ENCODE measurements at places on chromosomes 3 and 15.
A peak's percentile ranks its signal among the peaks of the same experiment; 100 is the strongest.

GRCh38 chr3:106135451-106136160 is 266.8 kb upstream of the CBLB start:
- no peak for DNase-seq

GRCh38 chr3:75906555-75907112 is 121.3 kb upstream of the ZNF717 start:
- DNase-seq, result no peak

DNA sequence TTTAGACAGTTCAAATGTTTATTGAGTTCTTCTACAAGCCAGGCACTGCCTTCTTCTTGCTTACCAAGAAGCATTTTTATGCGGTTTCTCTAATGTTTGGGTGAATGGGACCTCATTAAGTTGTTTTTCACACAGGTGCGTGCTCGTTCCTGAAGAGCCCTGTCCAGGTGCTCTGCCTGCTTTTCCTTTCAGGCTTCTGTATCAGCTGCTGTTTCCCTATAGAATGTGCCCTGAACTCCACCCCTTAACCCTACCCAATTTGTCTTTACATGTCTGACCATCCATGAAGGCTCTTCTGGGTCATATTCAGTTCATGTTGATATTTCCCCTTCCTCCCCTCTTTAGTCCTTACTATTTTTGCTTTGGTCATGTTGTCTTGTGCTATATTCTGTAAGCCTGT is 22.4 kb upstream of the GOLGA6L10 start:
- DNase-seq, result no peak

DNA sequence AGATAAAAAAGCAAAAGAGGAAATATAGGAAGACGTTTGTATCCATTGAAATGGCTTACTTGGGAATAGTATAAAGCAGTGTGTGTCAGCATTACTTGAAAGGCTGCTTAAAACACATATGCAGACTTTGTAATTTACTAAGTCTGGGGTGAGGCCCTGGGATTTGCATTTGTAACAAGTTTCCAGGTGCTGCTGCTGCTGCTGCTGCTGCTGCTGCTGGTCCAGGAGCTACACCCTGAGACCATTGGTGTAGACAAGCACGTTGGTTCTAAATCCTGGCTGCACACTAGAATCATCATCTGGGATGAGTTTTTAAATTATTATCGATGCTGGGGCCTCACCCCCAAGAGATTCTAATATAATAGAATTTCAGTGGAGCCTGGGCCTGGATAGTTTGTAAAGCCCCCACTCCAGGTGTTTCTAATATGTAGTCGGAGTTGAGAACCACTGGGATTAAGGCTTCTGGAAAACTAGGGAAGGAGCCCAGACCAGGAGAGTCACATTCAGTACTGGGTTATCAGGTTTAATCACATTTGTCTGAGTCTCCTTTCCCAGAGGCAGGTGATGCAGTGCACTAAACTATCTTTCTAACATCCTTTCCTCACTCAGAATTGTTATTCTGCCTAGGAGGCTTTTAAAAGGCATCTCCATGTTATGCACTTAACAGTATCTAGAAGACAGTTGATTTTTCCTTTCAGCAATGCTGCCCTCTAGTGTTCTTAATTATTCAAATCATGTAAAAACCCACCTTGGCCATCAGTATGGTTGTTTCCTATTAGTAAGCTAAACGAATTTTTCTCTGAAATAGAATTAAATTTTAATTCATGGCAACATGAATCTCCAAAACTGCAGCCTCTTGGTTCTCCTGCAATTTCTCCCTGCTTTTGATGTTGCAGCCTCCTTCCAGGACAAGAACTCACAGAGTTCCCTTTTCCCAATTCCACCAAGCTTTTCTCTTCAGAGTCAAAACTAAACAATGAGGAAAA is 45.4 kb downstream of the SSR3 start:
- no peak for DNase-seq

DNA sequence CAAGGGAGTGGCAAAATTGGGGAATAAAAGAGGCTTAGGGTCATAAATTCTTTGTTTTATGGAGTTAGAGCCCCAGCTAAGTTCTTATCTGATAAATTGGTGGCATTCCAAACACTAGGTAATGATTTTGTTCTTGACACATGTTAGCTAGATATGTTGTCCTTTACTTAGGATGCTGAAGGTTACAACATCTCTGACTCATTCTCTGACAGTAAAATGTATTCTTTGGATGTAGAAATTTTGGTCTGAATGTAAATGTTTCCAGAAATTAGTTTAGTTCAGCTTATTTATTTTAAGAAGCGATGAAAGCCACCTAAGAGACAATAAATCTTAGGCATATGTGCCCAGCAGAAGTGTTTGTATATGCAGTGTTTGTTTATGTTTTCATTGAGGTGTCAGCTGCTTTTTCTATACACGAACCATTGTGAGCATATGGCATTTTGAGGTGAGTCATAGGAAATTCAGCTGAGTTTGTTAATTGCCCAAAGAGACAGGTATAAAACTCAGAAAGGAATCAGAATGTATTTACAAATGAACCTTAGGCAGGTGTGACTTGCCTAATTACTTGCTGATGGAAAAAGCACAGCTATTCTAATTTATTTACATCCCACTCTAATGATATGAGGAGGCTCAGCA is 247.7 kb downstream of the AGBL1 start:
- no peak for DNase-seq

DNA sequence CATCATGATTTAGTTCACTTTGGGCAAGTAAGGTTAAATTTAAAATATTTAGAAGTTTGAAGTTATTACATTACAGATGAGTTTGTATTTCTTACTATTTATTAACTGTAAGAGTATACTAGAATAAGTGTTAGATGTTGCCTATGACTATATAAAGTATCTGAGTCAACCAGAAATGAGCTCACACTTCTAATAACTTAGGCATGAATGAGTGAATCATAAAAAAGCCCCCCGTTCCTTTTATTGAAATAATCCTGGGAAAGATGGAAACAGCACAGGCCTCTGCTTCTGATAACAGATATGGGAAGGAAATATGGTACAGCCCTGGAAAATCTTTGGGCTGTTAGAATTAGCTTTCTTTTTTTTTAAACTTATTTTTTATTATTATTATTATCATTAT is 66.6 kb upstream of the TGFBR2 start:
- DNase-seq, result no peak

DNA sequence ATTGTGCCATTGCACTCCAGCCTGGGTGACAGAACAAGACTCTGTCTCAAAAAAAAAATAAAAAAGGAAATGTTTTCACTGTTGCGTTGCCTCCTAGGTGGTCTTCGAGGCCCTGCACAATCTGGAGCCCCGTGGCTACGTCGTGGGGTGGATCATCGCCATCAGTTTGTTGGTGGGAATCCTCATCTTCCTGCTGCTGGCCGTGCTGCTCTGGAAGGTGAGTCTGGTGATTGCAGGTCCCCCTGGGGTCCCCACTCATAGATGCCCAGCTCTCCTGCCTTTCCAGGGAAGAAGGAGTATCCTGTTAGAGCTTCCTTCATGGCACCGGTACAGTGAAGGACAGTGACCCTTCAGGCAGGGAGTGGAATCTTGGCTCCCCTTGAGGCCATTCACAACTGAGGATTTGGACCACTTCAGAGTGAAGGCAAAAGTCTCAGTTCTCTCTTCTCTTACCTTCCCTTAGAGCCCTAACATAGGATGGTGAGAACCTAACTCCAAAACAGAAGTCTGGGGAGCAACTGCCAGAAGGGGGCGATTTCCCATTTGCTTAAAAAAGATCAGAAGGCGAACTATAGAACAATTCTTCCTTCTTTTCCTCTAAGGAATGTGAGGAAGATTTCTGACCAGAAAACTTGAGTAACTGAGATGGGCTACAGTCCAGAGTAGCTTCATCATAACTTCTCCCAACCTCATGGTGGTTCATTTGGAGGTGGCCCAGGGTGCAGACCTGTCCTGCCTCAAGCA is 57.8 kb upstream of the CTDSPL start:
- DNase-seq, result no peak

- DNase-seq, result no peak
Measured at GRCh38 chr3:175726228-175726627, 867.1 kb downstream of the NAALADL2 start.

- DNase-seq, result peak; percentile 28
Measured at GRCh38 chr3:100316641-100317069, 17.9 kb upstream of the NIT2 start.

DNA sequence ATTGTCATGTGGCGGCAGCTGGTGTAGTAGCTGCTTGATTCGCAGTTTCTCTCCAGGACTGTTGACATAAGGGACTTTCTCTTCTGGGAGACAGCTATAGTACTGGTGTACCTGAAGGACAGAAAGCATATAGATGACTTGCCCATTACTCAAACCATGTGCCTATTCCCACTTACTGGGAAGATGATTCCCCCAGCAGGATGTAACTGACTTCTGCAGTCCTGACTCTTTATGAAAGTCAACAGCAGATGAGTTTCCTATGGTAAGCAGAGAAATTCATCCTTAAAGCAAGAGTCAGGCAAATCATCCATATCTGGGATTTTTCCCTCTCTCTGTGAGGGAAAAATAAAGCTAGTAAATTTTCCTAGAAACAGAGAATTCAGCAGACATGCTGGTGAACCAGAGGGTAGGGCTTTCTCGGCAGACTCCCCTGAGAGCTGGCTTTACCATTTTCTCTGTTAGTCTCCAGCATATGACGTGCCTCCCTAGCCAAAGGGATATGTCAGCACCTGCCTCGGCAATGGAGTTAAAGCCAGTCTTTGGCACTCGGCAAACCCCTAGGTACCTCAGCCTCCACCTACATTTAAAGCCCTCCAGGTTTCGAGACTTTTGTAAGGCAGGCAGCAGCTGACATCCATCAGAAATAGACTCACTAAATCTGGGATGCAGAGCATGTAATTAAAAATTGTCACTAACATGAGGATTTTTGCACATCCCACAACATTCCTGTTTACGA is 62.1 kb downstream of the PRICKLE2 start:
- no peak for DNase-seq

DNA sequence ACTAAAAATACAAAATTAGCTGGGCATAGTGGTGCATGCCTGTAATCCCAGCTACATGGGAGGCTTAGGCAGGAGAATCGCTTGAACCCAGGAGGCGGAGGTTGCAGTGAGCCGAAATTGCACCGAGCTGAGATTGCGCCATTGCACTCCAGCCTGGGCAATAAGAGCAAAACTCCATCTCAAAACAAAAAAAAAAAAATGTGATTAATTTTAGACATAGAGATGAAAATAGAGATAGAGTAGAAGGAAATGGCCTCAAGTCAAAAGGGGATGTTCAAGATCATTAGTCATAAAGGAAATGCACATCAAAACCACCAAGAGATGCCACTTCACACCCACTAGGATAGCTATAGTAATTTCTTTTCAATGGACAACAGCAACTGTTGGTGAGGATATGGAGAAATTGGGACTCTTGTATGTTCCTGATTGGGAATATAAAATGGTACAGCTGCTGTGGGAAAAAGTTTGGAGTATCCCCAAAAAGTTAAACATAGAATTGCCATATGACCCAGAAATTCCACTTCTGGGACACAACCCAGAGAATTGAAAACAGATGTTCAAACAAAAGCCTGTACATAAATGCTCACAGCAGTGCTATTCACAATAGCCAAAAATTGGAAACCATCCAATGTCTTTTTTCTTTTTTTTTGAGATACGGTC is 55.4 kb downstream of the ABHD2 start:
- peak; percentile 86 for DNase-seq

GRCh38 chr3:137687181-137687879 is 76.8 kb upstream of the SOX14 start:
- no peak for DNase-seq

GRCh38 chr15:98347001-98347400 is 301.3 kb upstream of the IGF1R start:
- DNase-seq, result no peak

- DNase-seq, result no peak
Measured at GRCh38 chr15:39748276-39748675, 34.4 kb downstream of the FSIP1 start.

- DNase-seq, result no peak
Measured at GRCh38 chr3:27606537-27606936, 115.6 kb downstream of the EOMES start.

DNA sequence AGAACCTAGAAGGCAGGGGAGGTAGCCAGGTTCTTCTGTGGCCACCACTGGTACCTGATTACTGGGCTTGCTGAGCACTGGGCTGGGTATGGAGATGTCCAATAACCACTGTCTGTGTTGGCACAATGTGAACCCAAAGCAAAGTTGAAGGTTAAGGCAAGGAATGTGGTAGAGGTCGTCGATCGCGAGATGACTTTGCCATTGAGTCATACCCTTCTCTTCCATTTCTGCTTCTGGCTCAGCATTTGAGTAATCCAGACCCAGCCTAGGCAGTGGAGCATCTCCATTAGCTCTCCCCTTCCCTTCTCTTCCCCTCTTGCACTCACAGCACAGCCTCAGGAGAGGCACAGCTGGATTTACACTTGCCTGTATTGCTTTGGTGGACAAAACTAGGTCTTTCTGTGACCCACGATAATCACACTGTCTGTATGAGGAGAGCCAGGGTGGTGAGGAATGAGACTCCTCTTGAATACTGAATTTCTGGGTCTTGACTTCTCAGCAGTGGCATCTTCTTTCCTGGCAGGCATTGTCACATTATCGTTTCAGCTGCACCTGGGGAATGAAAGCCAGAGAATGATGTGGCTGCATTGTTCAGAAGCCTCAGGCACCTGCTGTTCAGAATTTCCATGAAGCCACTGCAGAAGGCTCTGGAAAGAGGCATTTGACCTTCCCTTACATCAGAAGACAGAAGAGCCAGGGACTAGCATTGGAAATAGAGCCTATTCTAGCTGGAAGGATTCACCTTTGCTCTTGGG is 272.6 kb downstream of the PDCD6IP start:
- no peak for DNase-seq

Data from GM04504 (cell line).